ENCODE measurements at places on chromosomes 12 and 14.

DNA sequence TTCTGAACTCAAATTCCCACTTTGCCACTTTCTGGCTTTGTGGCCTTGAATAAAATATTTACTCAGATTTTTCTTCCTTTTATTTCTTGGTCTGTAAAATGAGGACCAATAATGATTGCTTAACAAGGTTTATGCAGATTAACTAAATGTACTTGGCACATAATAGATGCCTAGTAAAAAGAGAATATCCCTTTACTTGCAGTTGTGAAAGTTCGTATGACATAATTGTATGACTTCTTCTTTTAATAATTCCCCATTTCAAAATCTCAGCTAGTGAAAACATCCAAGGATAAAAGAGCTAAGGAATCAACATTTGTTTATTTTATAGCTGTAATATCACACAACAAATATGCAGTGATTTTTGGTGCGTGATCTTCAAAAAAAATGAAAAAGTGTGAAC is 215.6 kb upstream of the ATP2B1 start:
- no peak for DNase-seq

GRCh38 chr12:19411234-19412204 is 27.8 kb upstream of the AEBP2 start:
- no peak for DNase-seq

DNA sequence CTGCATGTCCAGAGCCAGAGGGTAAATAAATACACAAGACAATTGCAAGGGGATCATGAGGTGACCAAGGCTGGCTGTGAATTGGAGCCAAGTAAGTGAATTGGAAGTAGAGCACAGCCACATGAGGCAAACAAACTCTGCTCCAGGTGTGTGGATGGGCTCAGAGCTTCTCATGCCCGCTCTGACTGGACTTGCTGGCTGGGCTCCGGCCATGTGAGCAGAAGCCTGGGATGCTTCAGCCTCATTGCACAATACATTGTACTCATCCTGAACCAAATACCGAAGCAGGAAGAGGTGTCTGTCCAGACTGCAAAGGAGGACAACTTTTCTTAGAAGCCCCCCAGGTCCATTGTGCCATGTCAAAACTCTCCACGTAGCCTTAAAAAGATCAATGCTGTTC is 193.0 kb downstream of the TTC8 start:
- DNase-seq: no peak

GRCh38 chr12:81174664-81175063 is 96.8 kb downstream of the ACSS3 start:
- no peak for DNase-seq

DNA sequence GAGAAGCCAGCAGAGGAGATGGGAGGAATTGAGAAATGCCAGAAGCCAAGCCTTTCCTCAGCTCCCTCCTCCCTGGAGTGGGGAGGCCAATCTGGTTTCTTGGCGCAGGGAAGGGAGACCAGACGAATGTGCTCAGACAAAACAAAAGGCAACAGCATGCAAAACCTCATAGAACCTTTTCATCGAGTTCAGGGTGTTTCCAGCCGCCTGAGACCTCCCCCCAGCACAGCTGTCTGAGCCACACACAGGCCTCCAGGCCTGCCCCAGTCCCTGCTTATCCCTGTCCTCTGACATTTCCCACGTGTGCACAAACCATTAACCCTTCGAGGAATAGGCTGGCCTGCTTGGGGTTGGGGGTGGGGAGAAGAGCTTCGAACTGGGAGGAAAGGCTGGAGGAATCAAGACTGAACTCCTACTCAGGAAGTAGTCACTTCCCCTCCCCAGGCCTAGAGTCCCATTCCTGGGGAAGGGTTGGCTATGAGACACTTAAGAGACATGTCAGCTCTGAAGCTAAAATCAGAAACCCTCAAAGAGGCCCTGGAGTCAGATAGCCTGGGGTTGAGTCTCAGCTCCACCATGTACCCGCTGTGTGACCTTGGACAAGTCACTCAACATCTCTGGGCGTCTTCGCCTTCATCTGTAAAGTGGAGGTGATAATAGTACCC is 10.7 kb downstream of the TBX3 start:
- DNase-seq: no peak

GRCh38 chr14:55772486-55772885 is 192.5 kb downstream of the KTN1 start:
- DNase-seq: no peak

DNA sequence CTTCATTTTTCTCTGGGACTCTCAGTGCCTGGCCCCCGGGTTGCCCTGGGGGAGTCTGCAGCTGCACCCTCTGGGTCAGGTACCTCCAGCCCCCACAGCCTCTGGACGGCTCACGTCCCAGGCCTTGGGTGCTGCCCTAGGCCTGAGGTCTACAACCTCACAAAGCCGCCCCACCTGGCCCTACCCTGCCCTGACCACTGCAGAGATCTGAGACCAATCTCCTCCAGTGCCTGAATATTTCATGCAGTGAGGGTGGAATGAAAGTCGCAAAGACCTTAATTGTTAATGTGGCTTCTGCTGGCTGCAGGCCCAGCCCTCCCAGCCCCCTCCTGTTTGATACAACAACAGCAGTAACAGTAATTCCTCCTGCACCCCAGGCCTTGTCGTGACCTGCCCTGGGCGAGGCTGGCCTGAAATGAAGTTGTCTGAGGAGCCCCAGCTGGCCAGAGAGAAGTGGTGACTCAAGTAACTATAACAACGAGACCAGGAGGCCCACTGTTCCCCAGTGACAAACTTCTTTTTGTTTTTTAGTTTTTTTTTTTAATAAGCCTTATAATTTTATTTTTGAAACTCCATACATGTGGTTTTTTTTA is 8.8 kb upstream of the CCDC85C start:
- DNase-seq: no peak

DNA sequence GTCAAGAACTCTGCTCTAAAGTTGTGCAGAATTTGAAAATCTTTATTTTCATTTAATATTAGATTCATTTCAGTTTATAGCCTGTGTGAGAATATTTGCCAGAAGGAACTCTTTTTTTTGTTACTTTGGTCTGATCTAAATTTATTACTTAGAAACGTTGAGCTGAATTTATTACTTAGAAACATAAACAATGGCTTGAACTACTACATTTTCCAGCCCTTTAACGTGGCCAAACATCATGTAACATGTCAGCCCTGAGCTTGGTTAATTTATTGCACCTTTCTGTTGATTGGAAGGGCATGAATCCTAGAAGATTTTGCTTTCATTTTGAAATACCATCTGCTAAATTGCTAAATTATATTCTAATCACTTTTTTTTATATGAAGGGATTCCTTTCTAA is 241.4 kb downstream of the TMEM117 start:
- no peak for DNase-seq

GRCh38 chr14:51521764-51522163 is 129.9 kb upstream of the FRMD6 start:
- DNase-seq: no peak

DNA sequence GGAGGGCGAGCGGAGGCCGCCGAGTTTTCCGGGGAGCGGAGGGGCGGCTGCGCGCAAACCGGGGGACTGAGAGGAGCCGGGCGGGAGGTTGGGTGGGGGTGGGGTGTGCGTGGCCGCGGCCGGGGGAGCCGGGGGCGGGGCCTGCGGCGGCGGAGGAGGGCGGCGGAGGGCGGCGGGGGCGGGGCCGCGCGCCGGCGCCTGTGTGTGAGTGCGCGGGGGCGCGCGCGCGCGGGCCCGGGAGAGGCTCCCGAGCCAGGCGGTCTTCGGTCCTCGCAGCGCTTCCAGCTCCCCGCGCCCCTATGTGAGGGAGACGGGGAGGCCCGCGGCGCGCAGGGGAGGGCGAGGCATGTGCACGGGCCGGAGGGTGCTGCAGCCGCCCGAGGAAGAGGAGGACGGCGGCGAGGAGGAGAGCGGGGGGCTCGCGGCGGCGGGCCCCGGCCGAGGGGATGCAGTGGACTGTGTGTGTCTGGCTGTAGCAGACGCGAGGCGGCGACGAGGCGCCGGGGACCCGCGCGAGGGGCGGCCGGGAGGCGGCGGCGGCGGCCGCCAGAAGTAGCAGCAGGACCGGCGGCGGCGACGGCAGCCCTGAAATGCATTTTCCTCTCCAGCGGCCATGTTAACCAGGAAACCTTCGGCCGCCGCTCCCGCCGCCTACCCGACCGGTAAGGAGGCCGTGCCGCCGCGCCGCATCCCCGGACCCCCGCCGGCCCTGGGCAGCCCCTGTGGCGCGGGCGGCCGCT is at the start of gene DYRK2:
TSS of gene DYRK2 (plus strand) at position 225 of the 740 bp plus-strand sequence. CDS start at position 614, 389 bp downstream.
- DNase-seq: no peak

DNA sequence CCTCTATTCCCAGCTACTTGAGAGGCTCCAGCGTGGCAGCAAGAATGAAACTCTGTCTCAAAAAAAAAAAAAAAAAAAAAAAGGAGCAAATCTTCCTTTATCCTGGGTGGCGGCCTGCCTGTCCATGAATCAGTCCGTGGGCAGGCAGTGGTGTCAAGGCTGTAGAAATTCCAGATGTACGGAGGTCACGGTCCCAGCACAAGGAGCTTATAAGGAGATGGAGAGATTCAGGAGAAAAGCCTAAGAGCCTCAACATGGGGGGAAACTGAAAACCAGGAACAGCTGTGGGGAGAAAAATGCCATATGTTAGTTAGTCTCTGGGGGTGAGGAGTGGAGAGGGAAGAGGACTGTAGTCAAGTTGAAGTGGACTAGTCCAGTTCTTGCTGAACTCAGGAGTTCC is 130.5 kb upstream of the CRY1 start:
- DNase-seq: no peak

- no peak for DNase-seq
Measured at GRCh38 chr14:61183196-61183885, 97.8 kb downstream of the TMEM30B start.

GRCh38 chr12:68040450-68041075 is 51.3 kb downstream of the IFNG-AS1 start:
- peak; percentile 26 for DNase-seq

GRCh38 chr12:115504306-115505290 is 772.9 kb downstream of the MED13L start:
- no peak for DNase-seq

- DNase-seq: no peak
Measured at GRCh38 chr12:68460236-68460635, 128.1 kb upstream of the MDM1 start.

- DNase-seq: no peak
Measured at GRCh38 chr14:64625386-64626232, 75.8 kb downstream of the PPP1R36 start.

- no peak for DNase-seq
Measured at GRCh38 chr12:42091769-42092168, 52.9 kb downstream of the GXYLT1 start.

- no peak for DNase-seq
Measured at GRCh38 chr12:67621112-67621511, 27.4 kb upstream of the DYRK2 start.

- DNase-seq: no peak
Measured at GRCh38 chr12:12777092-12777491, 8.4 kb upstream of the APOLD1 start.

DNA sequence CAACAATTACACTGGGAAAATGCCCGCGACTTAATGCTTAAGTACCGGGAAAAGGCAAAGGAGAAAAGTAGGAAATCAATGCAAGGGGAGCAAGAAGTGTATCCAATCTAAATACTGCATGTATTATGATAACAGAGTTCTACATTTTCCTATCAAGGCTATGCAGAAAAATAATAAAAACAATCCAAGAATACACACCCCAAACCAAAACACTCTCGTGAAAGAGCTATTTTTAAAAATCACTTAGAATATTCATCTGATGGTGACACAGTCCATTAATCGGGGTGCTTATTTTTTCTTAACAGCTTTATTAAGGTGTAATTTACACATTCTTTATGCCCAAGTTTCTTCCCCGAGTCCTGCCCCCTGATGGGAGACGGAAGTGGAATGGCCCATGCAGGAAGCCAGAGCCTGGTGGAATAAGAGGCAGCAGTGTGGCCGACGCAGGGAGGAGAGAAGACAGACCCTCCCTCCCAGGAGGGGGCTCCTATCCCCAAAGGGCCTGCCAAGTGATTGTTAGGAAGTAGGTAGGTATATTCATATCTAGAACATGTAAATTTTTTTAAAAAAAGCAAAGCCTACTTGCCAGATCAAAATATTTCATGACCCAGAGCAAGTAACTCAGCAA is 174.3 kb downstream of the FOXN3 start:
- no peak for DNase-seq

DNA sequence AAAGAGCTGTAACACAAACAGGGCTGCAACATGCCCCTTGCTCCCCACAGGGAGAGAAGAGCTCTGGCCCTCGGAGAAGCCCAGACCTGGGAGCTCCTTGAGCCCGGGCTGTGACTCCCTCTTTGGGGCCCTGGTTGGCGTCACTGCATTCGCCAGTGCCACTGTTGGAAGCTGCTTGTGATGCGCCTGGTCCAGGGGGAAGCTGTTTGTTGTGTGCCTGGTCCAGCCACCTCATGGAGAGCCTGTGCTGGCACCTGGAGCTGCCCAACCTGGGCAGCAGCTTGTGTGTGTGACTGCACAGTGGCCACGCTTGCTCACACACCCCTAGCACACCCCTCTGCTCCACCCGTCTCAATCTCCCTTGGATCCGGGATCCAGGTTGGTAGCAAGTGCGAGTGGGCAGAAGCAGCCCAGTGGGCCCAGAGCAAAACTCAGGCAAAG is 49.5 kb downstream of the A2M start:
- DNase-seq: no peak

DNA sequence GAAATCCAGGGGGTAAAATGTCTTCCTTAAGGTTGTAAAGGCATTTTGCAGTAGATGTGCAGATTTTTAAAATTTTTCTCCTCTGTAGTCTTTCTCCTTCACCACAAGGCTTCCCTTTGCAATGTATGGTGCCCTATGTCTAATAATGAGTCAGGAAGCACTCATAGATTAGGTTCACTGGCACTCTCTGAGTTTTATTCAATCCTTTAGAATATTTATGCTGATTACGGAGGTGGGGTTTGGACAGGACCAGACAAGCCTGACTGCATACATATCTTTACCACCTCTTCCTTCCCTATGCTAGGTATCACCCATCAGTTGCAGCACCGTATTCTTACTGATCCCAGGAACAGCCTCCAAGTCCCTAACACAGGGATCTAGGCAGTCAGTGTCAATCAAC is 99.5 kb downstream of the NEDD1 start:
- no peak for DNase-seq

- no peak for DNase-seq
Measured at GRCh38 chr12:90514325-90514724, 440.7 kb downstream of the CCER1 start.

DNA sequence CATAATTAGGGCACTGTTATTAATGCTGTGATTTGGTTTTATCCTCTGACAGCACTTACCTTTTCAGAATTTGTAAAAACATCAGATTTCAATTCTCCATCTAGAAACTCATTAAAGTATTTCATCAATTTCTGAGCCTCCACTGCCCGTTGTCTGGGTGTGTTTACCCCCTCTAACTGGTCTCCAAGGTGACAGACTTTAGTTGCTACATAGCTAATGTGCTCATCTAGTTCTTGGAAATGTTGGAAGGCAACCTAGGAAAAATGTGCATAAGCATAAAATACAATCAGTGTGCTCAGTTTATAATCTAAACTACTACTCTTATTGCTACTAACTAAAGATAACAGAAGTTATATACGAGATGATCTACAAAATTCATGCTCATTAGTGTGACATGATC is 24.6 kb downstream of the EXOC5 start:
- DNase-seq: no peak

- no peak for DNase-seq
Measured at GRCh38 chr14:99143793-99144192, 128.2 kb downstream of the BCL11B start.

Data from stimulated activated CD8-positive, alpha-beta memory T cell treated with anti-CD3 and anti-CD28 coated beads, Interleukin-7, amount 100 ng/mL, for 24 hours (primary cell).